SW 1271 (cell line): ENCODE measurements at places on chromosomes 7 and 10.

GRCh38 chr7:2451171-2452073 lies 24.8 kb downstream of the GRIFIN start:
- peak; percentile 36 for DNase-seq

DNA sequence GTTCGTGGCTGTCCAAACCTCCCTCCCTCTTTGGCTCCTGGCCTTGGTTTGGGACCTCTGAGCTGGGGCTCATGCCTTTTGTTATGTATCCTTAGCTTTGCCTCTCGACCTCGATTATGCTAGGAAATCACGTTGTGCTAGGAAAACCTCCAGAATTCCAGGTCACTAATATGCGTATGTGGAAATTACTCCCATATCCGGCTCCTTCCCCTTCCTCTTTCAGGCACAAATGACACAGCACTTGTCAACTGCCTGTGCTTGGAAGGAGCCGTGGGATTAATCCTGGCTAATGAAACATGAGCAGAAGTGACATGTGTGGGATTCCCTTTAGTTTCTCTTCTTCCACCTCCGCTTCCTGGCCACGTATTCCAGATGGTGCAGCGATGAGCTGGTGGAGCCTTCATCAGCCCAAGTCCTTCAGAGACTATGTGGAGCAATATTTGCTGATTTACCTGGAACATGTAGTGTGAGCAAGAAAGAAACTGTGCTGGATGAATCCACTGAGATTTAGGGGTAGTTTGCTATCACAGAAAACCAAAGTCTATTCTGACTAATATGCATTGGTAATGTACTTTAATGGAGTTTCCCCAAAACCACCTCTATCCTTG lies 149.2 kb downstream of the REEP3 start:
- no peak for DNase-seq

- no peak for DNase-seq
Measured at GRCh38 chr7:151830121-151830830, 46.6 kb downstream of the PRKAG2 start.

DNA sequence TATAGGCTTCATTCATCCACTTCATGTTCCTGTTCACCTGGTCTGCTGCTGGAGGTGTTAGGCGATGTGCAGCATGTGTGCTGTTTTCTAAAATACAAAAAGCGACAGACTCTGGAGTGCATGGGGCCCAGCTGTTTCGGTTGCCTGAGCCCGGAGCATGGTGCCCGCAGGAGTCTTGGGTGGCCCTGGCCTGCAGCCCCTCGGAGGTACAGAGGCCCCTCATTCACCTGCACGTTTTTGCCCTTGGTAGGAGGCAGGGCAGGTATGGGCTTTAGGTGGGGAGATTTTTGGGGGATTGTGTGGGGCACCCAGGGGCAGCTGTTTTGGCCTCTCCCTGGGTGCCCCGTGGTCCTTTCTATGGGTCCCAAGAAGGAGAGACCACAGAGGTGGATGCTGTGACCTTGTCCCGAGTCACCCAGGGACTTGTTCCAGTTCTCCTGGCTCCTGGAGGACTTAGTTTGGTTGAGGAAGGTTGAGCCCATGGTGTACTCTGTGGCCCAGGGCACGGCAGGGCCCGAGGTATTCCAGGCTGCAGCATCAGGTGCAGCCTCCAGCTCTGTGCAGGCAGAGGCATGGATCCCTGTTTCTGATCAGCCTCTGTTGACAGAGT lies 130.7 kb downstream of the TRRAP start:
- no peak for DNase-seq

DNA sequence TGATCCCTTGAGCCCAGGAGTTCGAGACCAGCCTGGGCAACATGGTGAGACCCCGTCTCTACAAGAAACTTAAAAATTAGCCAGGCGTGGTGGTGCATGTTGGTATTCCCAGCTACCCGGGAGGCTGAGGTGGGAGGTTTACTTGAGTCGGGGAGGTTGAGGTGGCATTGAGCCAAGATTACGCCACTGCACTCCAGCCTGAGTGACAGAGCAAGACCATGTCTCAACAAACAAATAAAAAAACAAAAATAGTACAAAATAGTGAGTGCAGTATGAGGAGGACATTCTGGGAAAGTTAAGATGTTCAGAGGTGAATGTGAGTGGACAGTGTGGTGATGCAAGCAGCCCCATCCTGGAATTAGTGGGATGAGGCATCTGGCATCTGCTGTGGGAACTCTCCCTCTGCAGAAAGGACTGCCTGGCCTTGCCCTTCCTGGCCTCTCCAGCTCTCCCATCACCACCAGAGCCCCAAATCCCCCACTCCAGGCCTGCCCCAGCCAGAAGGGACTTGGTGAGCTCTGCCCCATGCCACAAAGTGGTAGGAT lies 96.6 kb upstream of the PARD3 start:
- DNase-seq, result no peak

GRCh38 chr7:151755131-151755801 lies 121.6 kb downstream of the PRKAG2 start:
- no peak for DNase-seq

DNA sequence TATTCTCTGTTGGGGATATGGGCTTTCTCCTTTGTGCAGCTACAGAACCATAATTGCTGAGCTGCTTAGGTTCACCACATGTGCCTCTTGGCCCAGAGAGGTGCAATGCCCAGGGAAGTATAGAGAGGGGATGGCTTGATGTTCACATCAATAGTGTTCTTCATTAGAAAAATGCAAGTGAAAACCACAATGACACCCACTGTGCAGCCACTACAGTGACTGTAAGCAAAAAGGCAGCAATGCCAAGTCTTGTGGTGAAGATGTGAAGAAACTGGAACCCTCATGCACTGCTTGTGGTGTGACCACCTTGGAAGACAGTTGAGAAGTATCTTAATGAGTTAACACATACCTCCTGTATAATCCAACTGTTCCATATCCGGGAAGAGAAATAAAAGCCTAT lies 318.9 kb upstream of the ZMIZ1 start:
- DNase-seq, result no peak

- DNase-seq, result no peak
Measured at GRCh38 chr7:92352009-92352408, 95.3 kb upstream of the GATAD1 start.

GRCh38 chr7:95213809-95214492 lies 110.4 kb downstream of the PON1 start:
- DNase-seq, result no peak

DNA sequence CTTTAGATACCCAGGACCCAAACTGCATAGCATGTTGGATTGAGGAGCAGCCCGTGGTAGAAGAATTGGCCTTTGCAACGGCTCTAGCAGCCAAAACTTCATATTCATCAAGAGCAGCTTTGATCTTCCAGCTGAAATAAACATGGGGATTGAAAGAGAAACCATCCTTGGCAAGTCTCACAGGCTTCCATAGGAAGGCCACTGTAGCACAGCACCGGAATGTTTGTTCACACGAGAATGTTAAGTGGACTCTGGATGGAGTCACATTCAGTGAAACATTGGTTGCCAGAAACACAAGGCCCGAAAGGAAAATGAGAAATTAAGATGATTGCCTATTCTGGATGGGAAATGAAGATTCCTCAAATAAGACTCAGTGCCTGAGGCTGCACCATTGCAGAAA lies 97.4 kb downstream of the RAB18 start:
- DNase-seq, result no peak

GRCh38 chr7:134356421-134356936 lies 39.7 kb upstream of the SLC35B4 start:
- no peak for DNase-seq

DNA sequence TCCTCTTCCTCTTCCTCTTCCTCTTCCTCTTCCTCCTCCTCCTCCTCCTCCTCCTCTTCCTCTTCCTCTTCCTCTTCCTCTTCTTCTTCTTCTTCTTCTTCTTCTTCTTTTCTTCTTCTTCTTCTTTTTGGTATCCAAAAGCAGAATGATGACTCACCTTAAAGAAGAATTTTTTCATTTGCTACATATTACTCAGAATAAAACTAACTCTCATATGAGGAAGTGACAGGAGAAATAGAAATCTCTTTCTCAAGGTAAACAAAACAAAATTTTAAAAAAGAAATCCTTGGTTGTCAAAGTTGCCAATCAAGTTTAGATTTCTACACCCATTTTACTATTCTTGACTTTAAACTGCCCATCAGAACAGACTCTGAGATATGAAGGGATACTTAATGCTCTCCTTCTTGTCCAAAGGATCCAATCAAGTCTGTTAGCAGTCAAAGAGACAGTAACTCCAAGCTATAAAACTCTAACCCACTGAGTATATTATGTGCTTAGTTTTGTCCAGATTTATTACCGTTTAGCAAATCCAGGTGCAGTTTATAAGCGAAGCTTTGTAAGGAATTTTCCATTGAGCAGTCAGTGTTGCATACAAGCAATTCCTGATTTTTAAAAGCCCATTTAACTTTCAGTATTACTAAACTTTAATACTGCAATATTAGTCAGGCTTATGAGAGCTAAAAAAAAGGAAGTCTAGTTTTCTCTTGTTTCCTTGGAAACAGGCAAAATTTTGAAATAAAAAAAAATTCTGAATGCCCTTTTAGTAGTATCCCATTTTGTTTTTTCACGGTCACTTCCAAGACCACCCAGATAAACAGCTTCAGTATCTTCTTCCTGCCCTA lies 43.1 kb upstream of the SNX13 start:
- no peak for DNase-seq

- no peak for DNase-seq
Measured at GRCh38 chr7:11410656-11411644, 421.0 kb downstream of the THSD7A start.

GRCh38 chr10:4141471-4141870 lies 356.5 kb upstream of the KLF6 start:
- no peak for DNase-seq

GRCh38 chr10:117262291-117262902 lies 21.5 kb downstream of the SLC18A2 start:
- DNase-seq, result no peak

DNA sequence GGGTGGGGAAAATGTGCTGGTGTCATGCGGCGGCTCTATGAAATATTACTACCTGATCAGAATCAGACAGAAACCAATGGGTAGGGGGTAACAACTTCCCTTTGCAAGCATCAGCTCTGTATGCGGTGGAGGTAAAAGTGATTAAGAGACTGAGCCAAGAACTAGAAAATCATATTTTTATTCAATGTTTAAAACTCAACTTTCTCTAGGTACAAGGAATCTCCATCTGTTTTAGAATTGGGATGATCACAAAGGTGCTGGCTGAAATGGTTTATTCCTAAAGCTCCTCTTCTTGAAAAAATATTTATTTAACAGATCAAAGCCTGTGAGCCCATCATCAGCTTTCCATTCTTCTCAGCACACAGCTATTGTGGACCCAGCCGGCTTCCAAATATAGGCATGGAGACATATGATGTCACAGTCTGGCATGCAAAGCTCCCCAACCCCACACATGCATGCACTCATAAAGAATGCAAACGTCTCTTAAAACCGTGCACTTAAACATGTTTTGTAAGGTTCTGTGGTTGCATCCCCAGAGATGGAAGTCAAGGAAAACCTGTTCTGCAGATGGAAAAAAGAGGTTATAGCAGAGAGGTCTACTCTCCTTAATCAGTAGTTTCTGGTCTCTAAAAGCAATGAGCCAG lies 126.0 kb downstream of the SKIDA1 start:
- no peak for DNase-seq

GRCh38 chr10:25493122-25493893 lies 318.5 kb downstream of the GPR158 start:
- DNase-seq, result no peak

DNA sequence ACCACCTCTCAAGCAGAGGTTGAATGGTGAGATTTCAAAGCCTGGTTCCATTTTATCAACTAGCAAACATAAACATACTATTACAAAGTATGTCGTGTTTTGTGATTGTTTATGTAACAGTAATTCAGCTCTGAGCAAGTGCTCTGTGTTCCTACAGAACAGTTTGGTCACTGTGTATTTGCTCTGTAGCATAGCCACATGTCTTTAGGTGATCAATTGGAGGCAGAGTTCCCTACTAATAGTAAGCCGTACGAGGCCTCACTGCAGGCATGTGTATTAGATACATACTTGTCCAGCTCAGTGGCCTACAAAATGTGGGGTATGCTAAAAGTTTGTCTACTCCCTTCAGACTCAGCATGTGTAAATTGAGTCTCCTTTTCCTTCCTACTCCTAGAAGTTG lies 53.0 kb downstream of the C1GALT1 start:
- DNase-seq, result no peak

DNA sequence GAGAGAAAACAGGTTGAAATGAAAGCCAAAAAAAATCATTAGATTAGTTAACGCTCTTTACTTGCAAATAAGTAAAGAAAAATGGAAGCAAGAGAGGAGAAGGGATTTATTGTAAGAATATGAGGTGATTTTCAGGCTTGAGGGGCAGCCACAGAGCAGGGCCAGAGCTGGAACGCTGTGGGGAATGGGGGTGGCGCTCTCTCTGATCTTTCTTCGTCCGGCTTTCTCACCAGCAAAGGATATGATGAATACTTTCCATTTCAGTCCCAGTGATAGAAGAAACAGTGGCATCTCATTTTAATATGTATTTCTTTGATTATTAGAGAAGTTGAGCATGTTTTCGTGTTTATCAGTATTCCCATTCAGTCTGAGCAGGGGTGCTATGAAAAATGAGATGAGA lies 112.2 kb downstream of the SKIDA1 start:
- no peak for DNase-seq

GRCh38 chr10:124058346-124059003 lies 34.9 kb downstream of the CHST15 start:
- DNase-seq, result no peak

DNA sequence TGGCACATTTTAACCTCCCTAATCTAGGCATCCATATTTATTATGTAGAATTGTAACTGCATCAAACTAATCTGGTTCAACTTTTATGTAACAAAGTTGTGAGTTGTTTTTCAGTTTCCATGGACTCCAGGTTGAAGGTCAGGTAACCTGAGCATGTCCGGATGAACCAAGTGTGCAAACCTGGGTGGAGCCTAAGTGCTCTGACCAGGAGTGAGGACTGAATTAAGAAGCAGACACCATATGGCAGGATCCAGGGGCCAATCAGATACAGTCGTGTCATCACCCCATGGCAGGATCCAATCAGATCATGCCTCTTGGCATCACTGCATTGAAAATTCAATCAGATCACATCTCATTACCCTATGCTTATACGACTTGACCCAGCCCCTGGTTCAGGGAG lies 41.2 kb upstream of the PHYHIPL start:
- DNase-seq, result no peak

- no peak for DNase-seq
Measured at GRCh38 chr7:4733936-4734528, 41.4 kb upstream of the AP5Z1 start.

GRCh38 chr7:41927380-41927779 lies 224.5 kb upstream of the INHBA start:
- no peak for DNase-seq

DNA sequence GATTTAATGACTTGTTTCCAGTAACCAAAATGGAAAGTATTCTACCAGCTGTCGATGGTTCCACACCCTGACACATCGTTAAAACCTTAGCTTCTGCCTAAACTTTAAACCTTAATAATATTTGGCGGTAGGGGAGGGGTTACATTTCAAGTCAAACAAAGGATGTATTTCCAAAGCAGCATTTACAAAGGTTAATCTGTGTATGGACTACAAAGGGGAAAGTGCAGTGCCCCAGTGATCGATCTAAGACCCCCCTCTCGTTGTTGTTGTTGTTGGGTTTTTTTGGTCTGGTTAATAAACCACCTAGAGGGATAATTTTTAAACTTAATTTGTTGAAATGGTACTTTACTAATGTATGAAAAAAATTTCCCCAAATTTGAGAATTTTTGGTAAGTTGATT lies 1.1 kb upstream of the STEAP2 start:
- DNase-seq, result no peak

- DNase-seq, result no peak
Measured at GRCh38 chr7:24462117-24462516, 111.1 kb upstream of the PALS2 start.

- no peak for DNase-seq
Measured at GRCh38 chr7:73801577-73801976, 29.2 kb upstream of the CLDN4 start.
